Esophagus muscularis mucosa (tissue), 4 donors: ENCODE measurements at places on chromosomes 5 and 9. TPM values are rescaled to one million over a fixed set of nuclear protein-coding genes. Genes with fewer than 3 reads are reported as not detected.

FOXD1 gene
- 5.0 TPM for total RNA-seq

PCDHB6 gene
- 1.1 TPM for total RNA-seq

GZMA gene
- 1.4 TPM for total RNA-seq

KIF12 gene
- not detected for total RNA-seq

RGMB gene
- 198 TPM for total RNA-seq

FAM151B gene
- 1.6 TPM for total RNA-seq

SLU7 gene
- 63.4 TPM for total RNA-seq

CEP72 gene
- total RNA-seq: 1.4 TPM

- H3K4me1 ChIP-seq: peaks cover 46% of the 10 kb centered on the region
- H3K27ac ChIP-seq: no peak overlapping the region
- H3K4me3 ChIP-seq: no peak overlapping the region
- H3K27me3 ChIP-seq: no peaks in the 10 kb centered on the region
- no peak for DNase-seq
- peaks cover 43% of the 10 kb centered on the region for H3K36me3 ChIP-seq
Observed at GRCh38 chr9:113155911-113156588, 5.2 kb downstream of the SLC31A2 start.

GRCh38 chr9:13688990-13689600 is 409.6 kb upstream of the MPDZ start:
- no peaks in the 10 kb centered on the region for H3K27me3 ChIP-seq
- no peak overlapping the region for H3K4me3 ChIP-seq
- no peaks in the 10 kb centered on the region for H3K36me3 ChIP-seq

GRCh38 chr9:686321-686813 is 155.1 kb upstream of the DMRT1 start:
- DNase-seq: peak; percentile 91
- H3K27me3 ChIP-seq: no peaks in the 10 kb centered on the region
- peak overlapping the region; percentile 82 for H3K27ac ChIP-seq
- H3K4me1 ChIP-seq: peaks cover 66% of the 10 kb centered on the region
- H3K36me3 ChIP-seq: no peaks in the 10 kb centered on the region

- no peaks in the 10 kb centered on the region for H3K27me3 ChIP-seq
- no peak overlapping the region for H3K27ac ChIP-seq
- DNase-seq: no peak
- H3K4me3 ChIP-seq: no peak overlapping the region
- no peaks in the 10 kb centered on the region for H3K4me1 ChIP-seq
- H3K36me3 ChIP-seq: no peaks in the 10 kb centered on the region
Observed at GRCh38 chr5:108696951-108697715, 50.6 kb upstream of the FER start.

DNA sequence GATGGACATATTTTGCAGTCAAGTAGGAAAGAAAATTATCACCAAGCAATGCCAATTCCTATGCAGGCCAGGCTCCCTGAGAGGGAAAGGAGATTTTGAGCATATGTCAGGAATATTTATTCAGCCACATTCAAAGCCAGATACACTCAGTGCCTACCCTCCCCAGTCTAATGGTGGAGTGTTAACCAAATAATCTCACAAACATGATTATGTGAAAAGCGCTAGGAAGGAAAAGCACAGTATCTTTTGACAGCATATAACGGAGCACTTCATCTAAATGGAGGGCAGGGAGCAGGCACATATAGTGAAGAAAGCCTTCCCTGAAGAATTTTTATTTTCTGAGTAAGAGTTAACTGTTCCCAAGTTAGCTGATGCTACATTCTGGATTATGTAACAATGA is 80.3 kb upstream of the SLC30A5 start:
- no peak overlapping the region for H3K27ac ChIP-seq
- no peak for DNase-seq
- H3K27me3 ChIP-seq: no peaks in the 10 kb centered on the region
- no peaks in the 10 kb centered on the region for H3K4me1 ChIP-seq

DNA sequence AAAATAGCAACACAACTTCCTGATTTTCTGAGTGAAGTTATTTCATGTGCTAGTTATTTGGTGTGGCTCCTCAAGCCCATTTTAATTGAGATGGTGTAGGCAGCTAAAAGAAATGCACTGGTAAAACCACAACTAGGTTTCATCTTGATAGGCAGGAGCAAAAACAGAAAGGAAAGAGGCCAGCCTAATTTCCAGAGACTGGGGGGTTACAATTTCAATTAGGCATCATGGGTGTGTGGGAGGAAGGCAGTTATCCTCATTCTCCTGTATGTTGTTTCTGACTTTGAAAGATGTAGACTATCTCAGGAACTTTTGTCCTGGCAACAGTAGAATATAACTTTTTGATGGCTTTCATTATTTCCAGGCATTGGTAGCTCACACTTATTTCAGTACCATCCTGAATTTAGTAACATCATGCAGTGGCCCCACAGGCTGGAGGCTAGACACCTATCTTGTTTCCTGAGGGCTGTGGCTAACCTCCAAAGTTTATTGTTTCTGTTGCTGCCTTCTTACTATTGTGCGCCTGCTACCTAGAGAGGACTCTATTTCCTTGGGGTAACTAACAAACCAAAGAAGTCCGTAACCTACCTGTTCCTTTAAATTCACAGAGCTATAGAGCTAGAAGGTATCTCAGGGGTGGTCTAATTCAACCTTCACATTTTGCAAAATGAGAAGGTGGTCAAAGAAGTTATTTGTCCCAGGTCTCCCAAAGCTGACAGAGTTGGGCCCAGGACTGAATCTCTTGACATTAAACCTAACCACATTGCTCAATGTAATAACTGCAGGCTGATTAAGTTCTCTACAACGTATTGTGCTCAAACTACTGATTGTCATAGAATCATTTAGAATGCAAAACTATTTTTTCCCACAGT is 42.4 kb downstream of the FYB1 start:
- no peak overlapping the region for H3K4me3 ChIP-seq
- no peaks in the 10 kb centered on the region for H3K36me3 ChIP-seq
- peak; percentile 85 for DNase-seq
- no peak overlapping the region for H3K27ac ChIP-seq
- no peaks in the 10 kb centered on the region for H3K27me3 ChIP-seq

DNA sequence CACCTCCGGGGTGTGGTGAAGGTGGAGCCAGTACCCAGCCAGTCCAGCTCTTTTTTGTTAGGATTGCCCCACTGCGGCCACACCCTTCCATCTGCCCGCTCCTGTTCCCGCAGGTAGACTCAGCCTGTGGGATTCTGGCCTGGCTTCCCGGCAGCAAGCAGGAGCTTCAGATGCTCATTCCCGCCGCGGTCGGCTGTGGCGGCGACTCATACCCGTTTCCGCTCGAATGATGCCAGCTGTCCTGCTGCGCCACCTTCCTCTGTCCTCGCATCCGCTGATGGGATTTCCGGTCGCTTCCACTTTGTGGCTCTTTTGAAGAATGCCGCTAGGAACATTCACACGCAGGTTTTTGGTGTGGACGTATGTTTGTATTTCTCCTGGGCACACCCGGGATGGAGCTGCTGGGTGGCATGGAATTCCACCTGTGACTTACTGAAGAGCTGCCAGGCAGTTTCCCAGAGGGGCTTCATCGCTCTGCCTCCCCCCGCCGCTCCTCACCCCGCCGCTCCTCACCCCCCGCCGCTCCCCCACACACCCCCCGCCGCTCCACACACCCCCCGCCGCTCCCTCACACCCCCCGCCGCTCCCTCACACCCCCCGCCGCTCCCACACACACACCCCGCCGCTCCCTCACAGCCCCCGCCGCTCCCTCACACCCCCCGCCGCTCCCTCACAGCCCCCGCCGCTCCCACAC is 60.3 kb downstream of the TENT4A start:
- H3K27ac ChIP-seq: no peak overlapping the region
- no peak for DNase-seq
- no peak overlapping the region for H3K4me3 ChIP-seq

- no peaks in the 10 kb centered on the region for H3K36me3 ChIP-seq
- H3K27ac ChIP-seq: peak overlapping the region; percentile 99
- H3K4me1 ChIP-seq: peaks cover 68% of the 10 kb centered on the region
- H3K27me3 ChIP-seq: no peaks in the 10 kb centered on the region
Observed at GRCh38 chr9:6007770-6008168, 7.7 kb downstream of the RANBP6 start.

DNA sequence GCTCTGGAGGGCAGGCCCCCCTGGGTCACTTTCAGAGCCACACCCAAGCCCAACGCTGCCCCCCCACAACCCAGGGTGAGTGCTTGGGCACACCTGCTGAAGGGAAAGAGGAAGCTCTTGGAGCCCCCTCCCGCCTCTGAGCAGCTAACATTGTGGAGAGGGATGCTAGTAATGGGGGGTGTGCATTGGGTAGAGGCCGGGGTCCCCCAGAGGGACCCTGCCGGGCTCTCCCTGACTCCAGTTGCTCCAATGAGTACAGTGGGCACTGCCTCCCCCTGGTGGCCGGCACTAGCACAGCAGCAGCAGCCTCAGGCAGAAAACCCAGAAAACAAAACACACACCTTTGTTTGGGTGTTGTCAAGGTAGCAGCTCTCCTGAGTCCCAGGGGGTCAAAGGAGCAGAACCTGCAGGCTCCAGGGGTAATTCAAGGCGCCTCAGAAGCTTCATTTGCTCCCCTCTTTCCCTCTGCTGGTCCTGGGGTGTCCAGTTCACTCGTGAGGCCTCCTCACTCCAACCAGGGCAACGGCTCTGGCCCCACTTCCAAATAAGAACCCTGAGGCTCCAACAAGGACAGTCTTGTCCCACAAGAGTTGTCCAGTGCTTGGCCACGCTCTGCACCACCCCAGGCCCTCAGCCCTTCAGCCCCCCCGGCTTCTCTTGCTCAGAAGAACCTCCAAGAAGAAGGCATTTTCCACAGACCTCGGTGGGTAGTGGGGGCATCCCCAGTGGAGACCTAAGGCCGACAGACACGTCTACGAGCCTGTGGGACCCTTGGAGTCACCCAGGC is 16.1 kb downstream of the GBGT1 start:
- DNase-seq: peak; percentile 95
- no peaks in the 10 kb centered on the region for H3K36me3 ChIP-seq
- peaks cover 64% of the 10 kb centered on the region for H3K4me1 ChIP-seq
- peak overlapping the region; percentile 90 for H3K27ac ChIP-seq

DNA sequence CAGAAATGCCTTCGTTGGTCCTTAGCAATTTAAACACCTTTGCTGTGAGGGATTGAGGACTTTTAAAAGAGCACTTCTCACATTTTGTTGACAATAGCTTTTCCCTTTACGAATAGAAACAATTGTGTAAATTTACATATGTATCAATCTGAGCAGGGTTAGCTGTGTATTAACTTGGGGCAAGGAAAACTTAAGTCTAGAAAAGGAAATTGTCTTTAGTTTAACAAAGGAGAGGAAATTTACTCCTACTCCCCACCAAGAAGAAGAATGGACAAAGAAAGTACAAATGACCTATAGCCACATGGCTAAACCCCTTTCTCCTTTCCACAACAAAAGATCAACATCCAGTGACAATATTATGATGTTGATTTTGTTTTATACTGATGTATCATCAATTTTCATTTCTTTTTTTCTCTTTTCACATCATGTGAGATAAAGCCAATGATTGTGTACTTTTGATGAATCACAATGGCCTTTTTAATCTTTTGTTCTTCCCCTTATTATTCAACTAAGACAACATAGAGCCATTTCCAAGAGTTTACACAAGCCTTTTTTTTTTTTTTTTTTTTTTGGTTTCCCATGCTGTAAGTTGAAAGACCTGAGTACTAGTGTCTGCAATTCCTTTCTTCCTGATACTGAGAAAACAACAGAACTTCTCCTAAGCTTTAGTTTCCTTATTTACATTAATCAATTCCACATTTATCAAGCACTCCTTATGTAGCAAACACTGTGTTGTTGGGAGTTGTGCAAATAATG is 19.0 kb downstream of the FOXB2 start:
- H3K36me3 ChIP-seq: no peaks in the 10 kb centered on the region
- H3K4me1 ChIP-seq: no peaks in the 10 kb centered on the region
- H3K27me3 ChIP-seq: peaks cover 3% of the 10 kb centered on the region
- no peak overlapping the region for H3K27ac ChIP-seq
- DNase-seq: no peak

DNA sequence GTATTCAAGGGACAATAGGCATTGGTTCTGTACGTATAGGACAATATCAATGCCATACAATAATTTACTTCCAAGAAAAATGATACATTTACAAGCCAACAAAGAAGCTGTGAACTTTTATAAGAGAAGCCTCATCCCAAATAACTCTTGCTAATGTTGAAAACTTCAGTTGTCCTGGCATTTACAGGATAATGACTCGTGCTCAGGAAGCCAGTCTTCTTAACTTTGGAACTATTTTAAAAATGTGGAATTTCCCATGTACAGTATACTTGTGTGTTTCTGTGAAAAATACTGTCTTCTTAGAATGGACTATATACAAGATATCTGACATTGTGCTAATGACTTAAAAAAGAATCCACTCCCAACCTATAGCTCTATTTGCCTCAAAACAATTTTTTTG is 1479.3 kb upstream of the CDH9 start:
- H3K36me3 ChIP-seq: no peaks in the 10 kb centered on the region
- no peak for DNase-seq
- no peaks in the 10 kb centered on the region for H3K4me1 ChIP-seq
- no peaks in the 10 kb centered on the region for H3K27me3 ChIP-seq
- no peak overlapping the region for H3K4me3 ChIP-seq
- H3K27ac ChIP-seq: no peak overlapping the region

DNA sequence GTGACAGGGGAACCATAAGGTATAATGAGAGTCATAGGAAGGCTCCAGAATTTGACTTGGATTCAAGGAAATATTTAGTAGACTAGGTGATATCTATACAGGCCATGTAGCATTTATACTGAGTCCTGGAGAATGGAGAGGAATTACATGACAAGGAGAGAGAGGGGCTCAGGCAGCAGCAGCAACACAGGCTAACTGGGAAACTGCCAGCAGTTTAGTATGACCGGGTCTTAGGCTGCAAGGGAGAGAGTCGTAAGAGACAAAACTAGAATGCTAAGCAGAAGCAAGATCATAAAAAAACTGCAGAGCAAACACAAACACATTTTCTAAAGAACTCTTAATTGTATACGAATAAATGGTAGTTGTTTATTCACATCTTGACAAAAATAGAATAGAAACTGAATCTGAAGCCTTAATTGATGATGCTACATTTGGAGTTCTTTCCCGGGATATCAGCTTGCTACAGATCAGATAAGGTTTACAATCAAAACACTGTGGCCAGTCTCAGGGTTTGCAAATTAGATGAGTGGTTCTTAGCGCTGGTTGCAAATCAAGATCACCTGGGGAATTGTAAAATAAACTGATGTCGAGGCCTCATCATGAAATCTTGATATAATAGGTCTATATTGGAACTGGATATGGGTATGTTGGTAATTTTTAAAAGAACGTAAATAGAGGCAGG is 480.0 kb upstream of the C9orf72 start:
- H3K36me3 ChIP-seq: no peaks in the 10 kb centered on the region
- no peak overlapping the region for H3K27ac ChIP-seq
- H3K4me1 ChIP-seq: peaks cover 13% of the 10 kb centered on the region
- H3K4me3 ChIP-seq: no peak overlapping the region
- no peaks in the 10 kb centered on the region for H3K27me3 ChIP-seq
- DNase-seq: no peak

- DNase-seq: no peak
- no peaks in the 10 kb centered on the region for H3K27me3 ChIP-seq
- peaks cover 15% of the 10 kb centered on the region for H3K4me1 ChIP-seq
Observed at GRCh38 chr9:89755821-89756220, 151.0 kb downstream of the GADD45G start.
